ENCODE measurements at places on chromosomes 6 and 20. TPM values are rescaled to one million over a fixed set of nuclear protein-coding genes. Genes with fewer than 3 reads are reported as not detected.

BPI gene
- total RNA-seq, result not detected

PACSIN1 gene
- not detected for total RNA-seq

C6orf52 gene
- total RNA-seq, result 0.69 TPM

PTGIS gene
- total RNA-seq, result not detected

LY6G6F gene
- not detected for total RNA-seq

EGFL8 gene
- total RNA-seq, result 32.4 TPM

PTPRA gene
- total RNA-seq, result 56.9 TPM
